Stimulated activated CD4-positive, alpha-beta T cell treated with anti-CD3 and anti-CD28 coated beads, Interleukin-4, amount 100 ng/mL, for 1 hour (primary cell): ENCODE measurements at places on chromosomes 3 and 15.

GRCh38 chr3:129007792-129008191 is 6.7 kb downstream of the EFCC1 start:
- no peak for DNase-seq

DNA sequence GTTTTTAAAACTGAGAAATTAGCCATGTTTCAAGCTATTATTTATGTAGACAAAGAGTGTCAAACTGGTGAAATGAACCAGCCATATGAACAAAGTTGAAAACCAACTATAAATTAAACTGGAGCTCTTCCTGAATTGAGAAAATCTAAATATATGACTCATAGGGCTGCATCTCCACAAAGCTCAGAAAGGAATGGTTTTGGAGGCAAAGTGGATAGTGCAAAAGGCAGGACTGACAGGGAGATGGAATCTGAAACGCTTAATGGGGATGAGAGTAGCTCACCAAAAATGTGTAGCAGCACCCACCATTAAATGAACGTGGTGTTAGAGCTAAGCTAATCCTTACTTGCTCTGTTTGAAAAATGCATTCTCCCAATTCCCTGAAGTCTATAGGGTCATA is 1066.0 kb downstream of the AGBL1 start:
- DNase-seq, result no peak

DNA sequence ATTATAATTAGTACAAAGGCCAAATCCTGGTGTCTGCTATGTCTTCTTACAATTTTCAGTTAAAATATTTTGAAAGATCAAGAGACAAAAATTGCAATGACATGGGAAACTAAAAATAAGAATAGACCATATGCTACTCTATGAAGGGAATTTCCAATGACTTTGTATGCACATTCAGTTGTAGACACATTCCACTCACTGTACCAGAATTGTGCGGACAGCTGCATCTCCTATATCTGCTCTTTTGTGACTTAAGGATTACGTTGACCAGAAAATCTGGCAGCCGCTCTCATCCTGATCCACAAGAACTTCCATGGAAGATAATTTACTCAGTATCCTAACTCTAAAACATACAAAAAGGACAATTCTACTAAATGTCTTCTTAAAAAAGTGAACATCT is 493.9 kb upstream of the KCNMB2 start:
- no peak for DNase-seq

DNA sequence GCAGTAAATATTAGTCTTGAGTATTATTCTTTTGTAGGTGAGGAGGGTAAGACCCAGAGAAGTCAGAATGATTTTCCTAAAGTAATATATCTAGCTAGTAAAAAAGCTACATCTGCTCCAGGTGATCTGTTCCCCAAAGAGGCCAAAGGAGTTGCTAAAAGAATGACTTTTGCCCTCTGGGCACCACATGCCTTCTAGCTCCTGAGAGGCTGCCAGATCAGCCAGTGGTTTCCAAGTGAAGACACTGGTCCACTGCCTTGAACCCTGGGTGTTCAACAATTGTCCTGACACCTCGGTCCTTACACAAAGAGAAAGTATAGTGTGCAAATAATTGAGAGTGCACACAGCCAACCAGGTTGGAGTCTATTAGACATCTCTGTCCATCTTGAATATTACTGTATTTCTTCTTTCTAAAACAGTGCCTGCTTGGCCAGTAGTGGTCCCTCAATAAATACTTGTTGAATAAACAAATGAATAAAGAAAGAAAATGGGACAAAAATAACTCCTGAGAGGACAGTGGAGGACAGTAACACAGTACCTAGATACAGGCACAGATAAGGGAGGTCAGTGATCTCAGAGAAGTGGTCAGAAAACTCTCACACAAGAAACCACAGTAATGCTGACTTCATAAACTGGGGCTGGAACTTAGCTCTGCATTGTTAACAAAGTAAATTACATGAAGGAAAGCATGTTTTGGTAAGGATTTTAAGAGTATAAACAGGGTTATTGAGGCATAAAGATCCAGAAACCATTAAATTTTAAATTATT is 56.6 kb upstream of the CSTA start:
- no peak for DNase-seq

GRCh38 chr3:141708367-141708766 is 29.7 kb upstream of the RNF7 start:
- no peak for DNase-seq

DNA sequence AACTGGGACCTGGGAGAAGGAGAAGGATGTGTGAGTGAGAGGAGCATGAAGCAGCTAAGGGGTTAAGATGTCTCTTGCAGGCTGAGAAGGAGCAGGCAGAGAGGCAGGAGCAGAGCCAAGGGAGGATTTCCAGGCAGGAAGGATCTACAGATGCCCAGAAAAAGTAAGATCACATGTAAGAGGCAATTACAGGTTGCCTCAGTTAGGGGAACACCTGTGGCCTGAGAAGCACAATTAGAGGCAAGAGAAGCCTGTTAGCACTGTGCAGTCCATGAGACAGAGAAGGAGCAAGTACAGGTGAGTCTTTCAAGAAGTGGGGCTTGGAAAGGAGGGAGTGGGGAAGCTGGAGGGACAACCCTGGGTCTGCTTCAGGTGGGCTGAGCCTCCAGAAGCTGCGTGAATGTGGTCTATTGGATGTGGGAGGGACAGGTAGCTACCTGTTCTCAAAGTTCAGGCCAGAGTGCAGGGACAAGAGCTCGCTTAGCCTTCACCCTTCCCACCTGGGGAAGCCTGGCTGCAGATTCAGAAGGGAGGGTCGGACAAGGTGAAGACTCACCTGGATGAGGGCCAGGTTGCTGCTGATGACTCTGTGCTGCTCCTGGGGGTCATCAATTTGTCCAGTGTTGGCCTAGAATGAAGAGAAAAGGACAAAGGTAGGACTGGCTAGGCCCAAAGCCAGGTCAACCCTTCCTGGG is 50.7 kb downstream of the SLC41A3 start:
- DNase-seq, result no peak

GRCh38 chr15:90677807-90678790 is 39.0 kb upstream of the BLM start:
- no peak for DNase-seq

DNA sequence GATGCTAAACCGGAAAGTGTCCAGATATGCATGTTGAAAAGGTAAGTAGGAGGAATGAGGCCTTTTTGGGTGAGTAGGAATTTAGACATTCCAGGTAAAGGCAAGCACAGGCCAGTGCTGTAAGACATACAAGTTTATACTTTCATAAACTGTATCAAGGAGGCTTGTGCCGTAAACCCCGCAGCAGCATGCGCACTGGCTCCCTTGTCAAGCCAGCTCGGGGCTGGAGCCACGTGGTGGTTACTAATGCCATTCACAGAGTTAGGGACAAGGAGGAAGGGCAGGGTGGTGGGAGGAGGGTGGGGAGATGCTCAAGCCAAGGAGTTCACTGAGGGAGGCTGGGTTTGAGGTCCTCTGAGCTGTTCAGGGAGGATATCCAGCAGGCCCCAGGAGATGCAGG is 35.8 kb downstream of the PLD1 start:
- DNase-seq, result no peak

DNA sequence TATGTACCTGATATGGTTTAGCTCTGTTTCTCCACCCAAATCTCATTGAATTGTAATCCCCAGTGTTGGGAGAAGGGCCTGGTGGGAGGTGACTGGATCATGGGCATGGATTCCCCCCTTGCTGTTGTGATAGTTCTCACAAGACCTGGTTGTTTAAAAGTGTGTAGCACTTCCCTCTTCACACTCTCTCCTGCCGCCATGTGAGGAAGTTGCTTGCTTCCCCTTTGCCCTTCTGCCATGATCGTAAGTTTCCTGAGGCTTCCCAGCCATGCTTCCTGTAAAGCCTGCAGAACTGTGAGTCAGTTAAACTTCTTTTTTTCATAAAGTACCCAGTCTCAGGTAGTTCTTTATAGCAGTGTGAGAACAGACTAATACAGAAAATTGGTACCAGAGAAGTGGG is 93.1 kb downstream of the C3orf70 start:
- no peak for DNase-seq

GRCh38 chr15:94667109-94667508 is 435.7 kb downstream of the MCTP2 start:
- DNase-seq, result no peak

DNA sequence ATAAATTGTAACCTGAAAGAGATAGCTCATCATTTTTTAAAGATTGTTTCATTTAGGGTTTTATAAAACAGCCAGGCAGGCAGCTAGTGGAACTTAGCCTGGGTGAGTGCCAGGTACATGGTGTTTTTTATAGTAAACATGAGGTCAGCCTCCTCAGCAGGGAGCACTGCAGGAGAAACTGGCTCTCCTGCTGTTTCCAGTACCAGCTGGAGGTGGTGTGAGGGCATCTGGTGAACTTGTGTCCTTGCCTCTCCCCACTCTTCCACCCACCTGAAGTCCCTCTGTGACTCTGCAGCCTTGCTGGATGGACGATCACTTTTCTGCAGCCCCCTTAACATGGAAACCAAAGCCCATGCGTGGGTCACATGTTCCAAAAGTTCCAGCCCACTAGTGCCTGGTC is 128.4 kb downstream of the FAM174B start:
- no peak for DNase-seq

DNA sequence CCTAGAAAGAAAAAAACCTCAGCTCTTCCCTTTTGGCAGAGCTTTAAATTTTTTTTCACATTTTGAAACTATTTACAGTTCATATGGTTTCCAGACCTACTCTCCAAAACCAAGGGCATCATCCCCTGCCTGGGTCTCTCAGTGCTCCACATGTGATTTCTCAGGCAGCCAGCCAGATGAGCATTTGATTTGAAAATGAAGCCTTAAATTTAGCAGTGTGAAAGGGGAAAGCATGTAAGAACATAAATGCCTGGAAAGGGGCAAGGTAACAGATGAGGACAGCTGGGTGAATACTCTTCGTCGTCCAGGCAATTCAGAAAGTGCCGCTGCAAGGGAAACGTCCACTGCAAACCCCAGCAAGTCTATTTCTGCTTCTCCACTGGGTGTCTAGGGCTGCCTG is 94.8 kb downstream of the ATP8B4 start:
- DNase-seq, result no peak

DNA sequence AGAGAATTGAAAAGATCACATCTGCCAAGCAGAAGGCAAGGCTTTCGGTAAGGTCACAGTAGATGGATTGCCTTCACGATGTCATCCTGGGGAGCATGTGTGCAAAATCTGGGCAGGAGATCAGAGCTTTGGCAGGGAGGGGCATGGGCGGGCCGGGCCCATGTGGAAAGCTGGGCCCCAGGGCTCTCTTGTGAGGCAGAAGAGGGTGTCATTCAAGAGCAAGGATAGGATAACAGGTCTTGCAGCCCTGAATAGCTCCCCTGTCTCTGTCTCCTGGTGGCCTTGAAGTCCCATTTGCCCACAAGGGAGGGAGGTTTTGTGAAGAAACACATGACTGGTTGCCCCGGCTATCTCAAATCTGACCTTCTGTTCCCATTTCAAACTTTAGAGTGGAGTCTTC is 172.0 kb downstream of the OPA1 start:
- no peak for DNase-seq

DNA sequence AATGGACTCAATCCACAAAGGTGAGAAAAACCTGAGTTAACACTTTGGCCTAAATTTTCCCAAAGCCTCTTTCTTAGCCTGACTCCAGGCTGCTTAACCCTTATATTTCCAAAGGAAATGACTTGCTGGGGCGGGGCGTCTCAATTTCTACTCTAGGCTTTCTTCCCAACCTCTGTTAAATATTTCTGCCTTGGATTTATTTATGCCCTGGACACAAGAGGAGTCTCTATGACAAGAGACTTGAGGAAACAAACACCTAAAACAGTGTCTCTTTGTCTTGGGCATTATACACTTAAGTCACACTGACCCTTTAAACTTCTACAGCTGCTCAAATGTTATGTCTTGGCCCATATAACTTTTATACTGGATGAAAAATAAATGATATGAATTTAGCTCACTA is 28.3 kb upstream of the AP4E1 start:
- DNase-seq, result no peak

- no peak for DNase-seq
Measured at GRCh38 chr3:138879541-138880380, 45.0 kb upstream of the PIK3CB start.
